ENCODE measurements at places on chromosomes 6 and 20.

DNA sequence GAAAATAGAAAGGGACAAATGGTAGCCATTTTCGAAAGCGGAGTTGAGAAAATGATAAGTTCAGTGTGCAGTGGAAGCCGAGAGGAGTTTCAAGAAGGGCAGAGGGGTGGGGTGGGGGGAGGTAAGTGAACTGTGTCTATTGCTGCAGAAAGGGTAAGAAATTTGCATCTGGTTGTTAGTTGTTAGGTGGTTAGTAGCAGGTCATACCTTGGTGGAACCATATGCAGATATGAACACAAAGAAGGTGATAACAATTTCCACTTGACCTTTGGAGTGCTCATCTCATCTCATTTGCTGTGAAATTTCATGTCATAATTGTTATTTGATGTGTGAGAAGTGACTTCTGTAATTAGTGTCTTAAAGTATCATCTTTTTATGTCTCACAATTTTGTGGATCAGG, 288.2 kb downstream of the QKI start:
- DNase-seq: no peak

- no peak for DNase-seq
Observed at GRCh38 chr6:155654474-155654873, 198.8 kb upstream of the NOX3 start.

- DNase-seq: no peak
Observed at GRCh38 chr20:40056171-40056570, 632.9 kb downstream of the MAFB start.

GRCh38 chr6:45633272-45633908, 255.7 kb upstream of the SUPT3H start:
- DNase-seq: no peak

GRCh38 chr20:20778676-20779075, 66.2 kb upstream of the RALGAPA2 start:
- no peak for DNase-seq

DNA sequence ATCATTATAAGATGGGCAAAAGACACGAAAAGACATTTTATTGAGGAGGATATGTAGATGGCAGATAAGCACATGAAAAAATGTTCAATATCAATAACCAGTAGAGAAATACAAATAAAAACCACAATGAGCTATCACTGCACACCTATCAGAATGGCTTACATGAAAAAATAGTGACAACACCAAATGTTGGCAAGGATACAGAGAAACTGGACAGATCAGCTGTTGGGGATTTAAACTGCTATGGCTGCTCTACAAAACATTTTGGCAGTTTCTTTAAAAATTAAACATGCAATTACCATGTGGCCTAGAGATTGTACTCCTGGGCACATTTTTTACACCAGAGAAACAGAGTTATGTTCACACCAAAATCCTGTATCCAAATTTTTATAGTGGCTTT, 172.7 kb upstream of the TENT5A start:
- DNase-seq: no peak

GRCh38 chr6:168785720-168786511, 344.9 kb downstream of the SMOC2 start:
- no peak for DNase-seq

- no peak for DNase-seq
Observed at GRCh38 chr20:35027301-35027700, 65.3 kb downstream of the TRPC4AP start.

DNA sequence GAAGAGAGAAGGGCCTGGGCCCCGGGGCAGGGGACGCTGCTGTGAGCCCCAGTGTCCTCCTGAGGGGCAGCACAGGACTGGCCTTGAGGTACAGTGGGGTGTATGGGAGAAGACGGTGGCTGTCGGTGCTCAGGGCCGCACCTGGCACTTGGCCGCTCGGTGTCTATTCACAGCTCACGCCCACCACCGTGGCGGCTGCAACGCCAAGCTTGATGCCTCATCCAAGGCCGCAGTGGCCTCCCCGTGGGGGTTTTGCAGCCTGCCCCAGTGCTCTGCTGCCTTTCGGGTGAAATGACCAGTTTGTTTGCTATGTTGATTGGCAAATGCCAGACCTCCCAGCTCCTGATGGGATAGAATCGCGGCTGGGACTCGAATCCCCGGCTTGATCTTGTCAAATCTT, 79.5 kb upstream of the SLCO4A1 start:
- DNase-seq: no peak

DNA sequence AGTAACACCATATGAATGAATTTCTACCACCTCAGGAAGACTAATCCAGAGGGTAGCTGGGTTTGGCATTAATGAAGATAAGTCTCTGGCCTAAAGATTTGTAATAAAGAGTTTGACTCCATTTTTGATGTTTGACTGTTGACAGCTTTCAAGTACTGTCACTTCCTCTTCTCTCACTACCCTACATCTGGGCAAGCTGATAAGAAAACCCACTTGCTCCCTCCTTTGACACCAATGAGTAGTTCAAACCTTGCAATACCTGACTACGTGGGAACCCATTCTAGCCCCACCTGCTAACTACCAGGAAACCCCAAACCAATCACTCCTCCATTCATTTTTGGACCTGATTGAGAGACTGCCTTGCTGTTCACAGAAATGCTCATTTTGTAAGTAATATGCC, 621.5 kb downstream of the TENT5A start:
- no peak for DNase-seq

DNA sequence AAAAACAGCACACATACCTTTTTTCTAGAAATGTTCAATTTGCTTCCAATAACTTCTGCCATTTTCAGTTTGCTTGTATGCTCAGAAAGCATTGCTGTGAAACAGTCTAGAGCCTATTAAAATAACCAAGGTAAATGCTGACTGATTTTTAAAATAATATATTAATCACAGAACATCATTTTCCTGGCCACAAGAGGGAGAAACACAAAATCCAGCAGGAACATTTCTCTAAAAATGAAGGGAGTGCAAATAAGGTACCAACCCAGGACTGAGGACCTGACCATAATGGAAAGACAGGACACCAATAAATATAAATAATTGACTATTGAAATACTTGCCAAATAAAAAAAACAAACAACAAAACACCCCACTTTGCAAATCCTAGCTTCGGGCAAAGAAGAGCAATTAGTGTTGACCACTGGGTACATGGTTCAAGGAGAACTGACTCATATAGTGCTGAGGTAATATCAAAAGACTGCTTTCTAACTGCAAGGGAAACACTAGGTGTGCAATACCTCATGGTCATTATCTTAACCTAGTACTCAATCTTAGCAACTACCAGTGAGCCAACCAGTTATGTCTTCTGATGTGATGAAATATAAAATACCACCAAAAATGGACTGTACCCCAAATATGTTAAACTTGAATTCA, 42.9 kb downstream of the MDN1 start:
- no peak for DNase-seq

GRCh38 chr6:48315915-48316314, 204.9 kb upstream of the PTCHD4 start:
- no peak for DNase-seq

DNA sequence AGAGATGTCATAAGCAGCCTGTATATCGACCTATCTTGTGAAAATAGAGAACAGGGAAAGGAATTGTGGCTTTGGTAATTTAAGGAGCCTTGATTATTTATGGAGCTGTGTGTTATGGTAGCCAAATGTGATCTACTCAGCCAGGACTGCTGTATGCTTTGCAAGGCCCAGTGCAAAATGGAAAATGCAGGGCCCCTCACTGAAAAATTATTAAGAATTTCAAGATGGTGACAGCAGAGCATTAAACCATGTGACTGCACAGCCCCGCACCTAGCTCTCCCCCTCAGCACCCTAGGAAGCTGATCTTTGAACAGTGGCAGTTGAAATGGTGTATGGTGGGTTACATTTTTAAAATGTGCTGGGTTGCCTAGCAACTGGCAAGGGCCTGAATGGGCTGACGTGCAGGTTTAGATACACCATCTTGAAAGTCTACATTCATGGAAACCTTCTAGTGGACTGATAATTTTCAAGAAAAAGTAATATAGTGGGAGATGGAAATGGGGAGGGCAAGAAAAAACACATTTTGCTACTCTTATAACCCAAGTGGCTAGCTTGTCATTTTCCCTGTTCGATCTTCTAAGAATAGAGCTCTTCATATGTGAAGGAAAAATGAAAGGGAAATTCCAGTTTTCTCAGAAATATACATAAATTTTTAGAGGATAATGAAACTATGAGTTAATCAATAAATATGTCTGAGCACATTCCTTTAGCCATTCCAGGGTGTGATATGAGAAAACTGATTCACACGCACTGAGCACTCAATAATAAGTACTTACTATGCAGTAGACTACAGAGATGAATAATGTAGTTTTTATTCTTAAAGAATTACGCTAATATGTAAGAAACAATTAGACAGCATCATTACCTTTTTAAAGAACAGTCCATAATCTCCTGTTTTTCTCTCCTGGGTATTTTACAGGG, 208.0 kb downstream of the ARHGAP18 start:
- no peak for DNase-seq

DNA sequence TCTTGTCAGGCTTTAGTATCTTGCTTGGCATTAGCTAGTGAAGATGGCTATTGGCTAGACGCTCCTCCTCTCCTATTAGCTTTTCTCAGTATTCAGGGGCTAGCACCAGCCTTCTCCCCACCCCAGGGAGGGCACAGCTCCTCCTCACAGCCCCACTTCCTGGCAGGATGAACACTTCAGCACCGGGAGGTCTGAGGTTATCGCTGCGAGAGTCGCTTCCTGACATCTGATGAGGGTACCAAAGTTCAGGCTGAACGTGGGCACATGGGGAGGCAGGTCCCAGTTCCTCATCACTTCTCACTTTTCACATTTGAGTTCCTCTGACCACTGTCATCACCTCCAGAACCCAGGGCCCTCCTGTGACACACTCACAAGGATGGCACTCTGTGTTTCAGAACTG, 66.6 kb downstream of the LAMA4 start:
- DNase-seq: no peak

Data from activated CD4-positive, alpha-beta T cell treated with anti-CD3 and anti-CD28 coated beads for 48 hours (primary cell).